ENCODE measurements at places on chromosomes 4 and X.

GRCh38 chr4:122017296-122017695 is 65.4 kb upstream of the TRPC3 start:
- DNase-seq, result no peak

GRCh38 chrX:720825-721224 is 90.2 kb downstream of the SHOX start:
- no peak for DNase-seq

GRCh38 chr4:110614173-110614963 is 8.5 kb downstream of the PITX2 start:
- DNase-seq, result no peak

DNA sequence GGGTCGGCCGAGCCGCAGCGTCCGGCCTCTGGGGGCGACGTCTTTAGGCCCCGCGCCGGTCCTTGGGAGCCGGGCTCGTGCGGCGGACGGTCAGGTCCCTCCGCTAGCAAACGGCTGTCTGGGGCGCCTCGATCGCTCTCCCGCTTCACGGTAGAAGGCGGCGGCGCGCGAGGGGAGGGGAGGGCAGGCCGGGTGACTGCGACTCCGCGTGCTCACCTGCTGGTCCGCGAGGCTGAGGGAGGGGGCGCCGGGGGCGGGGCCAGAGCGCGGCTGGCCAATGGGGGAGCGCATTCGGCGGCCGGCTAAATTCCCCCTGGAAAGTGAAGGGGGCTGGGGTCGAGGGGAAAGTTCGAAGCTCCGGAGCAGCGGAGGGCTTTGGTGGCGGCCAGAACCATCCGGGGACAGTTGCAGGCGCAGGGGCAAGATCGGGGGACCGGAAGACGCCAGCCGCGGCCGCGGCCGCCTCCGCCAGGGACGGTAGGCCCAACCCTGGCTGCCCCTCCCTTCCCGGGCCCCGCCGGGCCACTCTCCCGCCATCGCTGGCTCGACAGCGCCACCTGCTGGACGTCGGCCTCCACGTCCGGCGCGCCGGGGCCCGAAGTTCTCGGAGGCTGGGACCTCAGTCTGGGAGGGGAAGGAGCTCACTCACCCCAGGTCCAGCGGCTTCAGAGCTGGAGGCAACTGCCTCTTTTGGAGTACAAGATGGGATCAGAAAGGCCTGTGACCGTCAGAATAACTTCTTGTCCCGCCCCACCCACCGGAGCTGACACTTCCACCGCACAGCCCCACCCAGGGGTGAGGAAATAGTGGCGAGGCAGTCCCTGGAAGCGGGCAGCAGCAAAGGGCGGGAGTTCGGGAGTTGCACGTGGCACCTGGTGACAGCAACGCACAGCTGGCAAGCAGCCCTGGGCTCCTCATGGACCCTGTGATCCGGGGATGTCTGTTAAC is 49.9 kb downstream of the ELF4 start:
- peak; percentile 56 for DNase-seq

DNA sequence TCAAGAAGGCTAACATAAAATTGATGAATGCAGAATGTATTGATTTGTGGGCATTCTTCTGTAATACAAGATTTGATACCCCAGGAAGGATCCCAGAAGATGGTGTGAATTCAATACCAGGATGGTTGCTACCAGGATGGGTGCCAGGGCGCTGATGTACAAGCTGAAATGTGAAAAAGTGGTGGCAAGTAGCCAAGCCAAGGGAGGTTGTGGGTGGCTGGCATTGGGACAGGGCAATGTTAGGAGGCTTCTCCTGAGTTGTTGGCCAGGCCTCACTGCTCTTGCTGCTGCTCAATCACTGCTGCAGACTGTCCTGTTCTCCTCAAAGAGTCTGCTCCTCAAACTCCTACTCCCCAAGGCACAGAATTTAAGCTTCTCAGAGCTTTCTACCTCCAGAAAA is 77.1 kb downstream of the RBM46 start:
- no peak for DNase-seq

GRCh38 chr4:23720556-23720955 is 169.3 kb downstream of the PPARGC1A start:
- no peak for DNase-seq

GRCh38 chrX:71992711-71993110 is 82.1 kb downstream of the NHSL2 start:
- DNase-seq, result no peak

- DNase-seq, result no peak
Measured at GRCh38 chr4:154088741-154089140, 299.9 kb upstream of the SFRP2 start.

DNA sequence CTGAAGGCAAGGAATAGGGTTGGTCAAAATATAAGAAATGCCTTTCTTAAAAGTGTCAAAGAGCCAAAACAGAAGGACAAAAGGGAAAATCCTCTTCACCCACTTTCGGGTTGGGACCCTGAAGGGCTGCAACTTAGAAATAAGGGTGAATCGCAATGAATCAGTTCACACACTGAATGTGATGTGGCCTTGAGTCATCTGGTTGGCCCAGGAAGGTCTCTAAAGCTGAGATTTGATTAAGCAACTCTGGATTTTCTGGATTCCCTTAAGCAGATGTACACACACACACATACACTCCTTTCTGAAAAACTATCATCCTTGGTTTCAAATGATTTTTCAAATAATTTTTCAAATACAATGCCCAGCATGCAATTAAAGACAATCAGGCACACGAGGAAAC is 13.1 kb downstream of the TAB3 start:
- DNase-seq, result no peak

- DNase-seq, result no peak
Measured at GRCh38 chr4:3217266-3217665, 31.7 kb upstream of the MSANTD1 start.

DNA sequence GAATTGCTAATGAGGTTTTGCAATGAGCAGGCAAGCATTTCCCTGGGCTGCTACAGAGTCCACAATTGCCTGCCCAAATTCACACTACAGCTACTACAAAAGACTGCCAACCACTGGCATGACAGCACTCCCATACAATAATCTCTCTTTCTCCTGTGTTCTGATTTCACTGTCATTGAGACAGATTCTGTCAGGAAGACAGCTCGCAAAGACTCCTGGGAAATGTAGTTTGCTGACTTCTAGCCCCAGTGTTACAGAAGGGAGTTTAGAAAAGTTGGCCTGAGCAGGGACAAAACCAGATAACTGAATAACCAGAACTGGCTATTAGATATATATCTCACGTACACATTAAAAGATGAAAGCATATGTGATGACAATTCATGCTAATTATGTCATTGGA is 1231.3 kb upstream of the PRKX start:
- no peak for DNase-seq

- no peak for DNase-seq
Measured at GRCh38 chr4:6230827-6231662, 30.7 kb upstream of the JAKMIP1 start.

DNA sequence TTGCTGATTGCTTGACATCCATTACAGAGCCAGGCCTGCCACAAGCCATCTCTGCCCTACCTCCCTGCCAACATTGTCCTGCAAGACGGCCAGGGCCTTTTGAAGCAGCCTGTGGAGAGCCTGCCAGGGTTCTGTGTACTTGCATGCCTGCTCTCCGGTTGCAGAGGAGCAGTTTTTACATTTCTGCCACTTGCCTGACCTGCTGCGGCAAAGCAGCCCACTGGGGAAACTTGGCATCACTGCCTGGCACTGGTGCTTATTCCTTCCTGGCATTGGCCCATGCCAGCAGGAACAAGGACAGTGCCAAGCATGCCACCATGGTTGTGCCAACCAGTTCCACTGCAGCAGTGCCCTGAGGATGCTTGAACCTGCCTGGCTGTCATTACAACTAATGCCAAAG is 167.1 kb downstream of the NHS start:
- DNase-seq, result no peak

DNA sequence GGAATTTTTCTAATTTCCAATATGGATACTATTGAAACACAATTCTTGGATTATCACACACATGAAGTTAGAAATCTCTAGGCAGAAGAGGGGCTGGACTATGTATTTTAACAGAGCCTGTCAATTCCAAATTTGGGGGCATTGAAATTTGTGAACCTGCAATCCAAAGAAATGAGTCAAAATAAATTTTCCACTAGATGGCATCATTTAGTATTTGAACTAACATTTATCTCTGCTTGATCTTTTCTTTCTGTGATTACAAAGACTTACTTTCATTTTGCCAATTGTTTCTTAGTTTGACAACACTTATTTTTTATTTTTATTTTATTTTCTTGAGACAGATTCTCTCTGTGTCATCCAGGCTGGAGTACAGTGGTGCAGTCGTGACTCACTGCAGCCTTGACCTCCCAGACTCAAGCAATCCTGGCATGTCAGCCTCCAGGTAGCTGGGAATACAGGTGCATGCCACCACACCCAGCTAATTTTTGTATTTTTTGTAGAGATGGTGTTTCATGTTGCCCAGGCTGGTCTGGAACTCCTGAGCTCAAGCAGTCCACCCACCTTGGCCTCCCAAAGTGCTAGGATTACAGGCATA is 2.7 kb upstream of the PYURF start:
- DNase-seq, result no peak

GRCh38 chr4:183658362-183659028 is 490 bp downstream of the RWDD4 start:
- no peak for DNase-seq

GRCh38 chr4:164337219-164337944 is 416.5 kb upstream of the SMIM31 start:
- no peak for DNase-seq

DNA sequence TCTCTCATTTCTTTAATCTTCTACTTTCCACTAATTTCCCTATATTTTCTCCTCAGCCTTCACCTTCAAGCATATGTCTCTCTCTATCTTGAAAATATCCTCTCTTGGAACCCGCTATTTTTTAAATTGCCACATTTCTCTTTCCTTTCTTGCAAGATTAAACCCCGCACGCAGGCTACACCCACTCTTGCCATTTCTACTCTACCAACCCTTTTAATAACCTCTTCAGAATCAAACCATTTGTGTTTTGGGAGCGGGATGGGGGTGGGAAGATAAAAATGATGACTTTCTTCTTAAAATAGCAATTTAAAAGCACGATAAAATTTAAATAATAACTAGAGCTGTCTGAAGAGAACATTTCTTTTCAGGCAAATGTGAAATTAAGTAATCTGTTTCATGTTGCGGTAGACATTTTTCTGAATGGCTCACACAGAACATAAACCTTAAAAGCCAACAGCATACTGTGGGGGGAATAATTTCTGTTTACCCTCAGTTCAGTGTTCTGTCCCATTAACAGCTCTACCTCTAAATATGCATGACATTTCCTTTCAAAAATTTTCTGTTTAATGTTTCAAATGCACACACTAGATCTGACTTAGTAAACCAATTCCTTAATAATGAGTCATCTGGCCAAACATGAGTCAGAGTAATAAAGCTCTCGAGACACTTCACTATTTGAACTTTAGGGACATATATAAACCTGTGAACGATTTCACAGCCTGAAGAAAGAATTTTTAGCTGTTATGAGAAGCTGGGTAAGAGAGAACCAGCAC is 20.5 kb downstream of the ARSJ start:
- DNase-seq, result no peak

GRCh38 chr4:76515975-76516843 is 81.2 kb downstream of the SHROOM3 start:
- no peak for DNase-seq

GRCh38 chr4:176718881-176719280 is 73.8 kb downstream of the VEGFC start:
- no peak for DNase-seq

- DNase-seq, result no peak
Measured at GRCh38 chr4:2252530-2253091, 9.3 kb downstream of the MXD4 start.

DNA sequence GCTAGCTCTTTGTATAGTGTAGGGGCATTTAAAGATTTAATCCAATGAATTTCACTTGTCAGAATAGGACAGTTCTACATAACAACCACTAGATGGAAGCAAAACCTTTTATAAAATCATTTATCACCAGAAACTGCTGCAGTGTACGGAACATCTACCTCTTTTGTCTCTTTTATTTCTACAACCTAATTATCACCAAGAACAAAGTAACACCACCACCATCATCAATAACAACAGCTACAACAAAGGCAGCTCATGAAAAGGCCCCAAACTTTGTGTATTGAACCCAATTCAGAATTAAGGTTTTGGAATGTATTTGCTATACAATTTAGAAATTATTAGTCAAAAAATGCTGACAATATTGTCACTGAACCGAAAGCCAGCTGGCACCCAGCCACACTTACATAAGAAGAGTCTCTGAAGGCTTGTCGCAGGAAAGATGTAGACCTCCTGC is 260.9 kb upstream of the RPS6KA3 start:
- DNase-seq, result no peak

DNA sequence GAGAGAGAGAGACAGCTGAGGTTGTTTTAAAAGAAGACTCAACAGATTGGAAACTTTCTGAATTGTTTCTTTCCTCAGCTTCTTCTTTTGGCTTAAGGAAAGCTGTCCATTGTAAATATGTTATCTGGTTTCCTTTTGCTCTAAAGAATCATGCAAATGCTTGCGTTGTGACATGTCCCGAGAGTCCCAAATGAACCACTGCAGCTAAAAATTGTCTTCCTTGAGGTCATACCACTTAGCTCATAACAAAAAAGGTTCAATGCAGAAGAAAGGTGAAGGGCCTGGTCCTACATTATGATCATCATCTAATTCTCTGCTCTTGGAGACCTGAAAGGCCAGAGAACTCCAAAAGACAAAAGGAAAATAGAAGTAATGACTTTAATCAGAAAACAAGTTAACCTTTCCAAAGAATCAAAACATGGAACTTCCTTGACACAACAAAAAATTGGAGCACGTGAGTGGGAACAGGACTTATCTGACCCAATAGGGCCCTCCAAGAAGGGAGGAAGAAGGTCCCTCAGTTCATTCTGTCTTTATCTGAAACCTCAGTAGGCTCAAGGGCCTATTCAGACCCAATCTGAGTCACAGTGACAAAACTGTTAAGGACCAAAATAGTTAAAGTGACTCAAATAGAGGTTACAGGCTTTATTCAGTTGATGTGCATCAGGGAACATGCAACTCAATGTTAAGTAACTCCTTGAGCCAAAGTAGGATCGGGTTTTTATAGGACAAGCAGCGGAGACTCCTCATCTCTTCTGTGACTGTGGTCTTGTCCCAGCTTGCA is 14.7 kb upstream of the VSIG1 start:
- no peak for DNase-seq

DNA sequence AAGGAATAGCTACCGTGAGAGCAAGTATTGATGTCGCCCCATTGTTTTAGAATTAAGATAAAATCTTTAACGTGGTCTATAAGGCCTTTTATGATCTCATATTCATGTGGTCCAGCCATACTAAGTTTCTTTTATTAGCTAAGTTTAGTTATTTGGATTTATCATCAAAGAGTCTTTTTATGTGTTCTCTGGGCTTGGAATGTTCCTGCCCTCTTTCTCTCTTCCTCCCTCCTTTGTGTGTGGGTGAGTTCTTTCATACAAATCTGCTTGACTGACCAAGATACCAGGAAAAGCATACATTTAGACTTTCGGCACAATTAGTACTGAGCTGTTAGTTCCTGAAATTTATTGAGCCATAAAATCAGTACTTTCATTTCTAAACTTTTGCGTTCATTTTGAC is 11.3 kb downstream of the TDO2 start:
- no peak for DNase-seq

Data from nucleus accumbens (tissue), 56 donors.